Activated naive CD8-positive, alpha-beta T cell treated with anti-CD3 and anti-CD28 coated beads, Interleukin-2, amount 50 U/mL, for 16 hours (primary cell): ENCODE measurements at places on chromosomes 4 and X.

DNA sequence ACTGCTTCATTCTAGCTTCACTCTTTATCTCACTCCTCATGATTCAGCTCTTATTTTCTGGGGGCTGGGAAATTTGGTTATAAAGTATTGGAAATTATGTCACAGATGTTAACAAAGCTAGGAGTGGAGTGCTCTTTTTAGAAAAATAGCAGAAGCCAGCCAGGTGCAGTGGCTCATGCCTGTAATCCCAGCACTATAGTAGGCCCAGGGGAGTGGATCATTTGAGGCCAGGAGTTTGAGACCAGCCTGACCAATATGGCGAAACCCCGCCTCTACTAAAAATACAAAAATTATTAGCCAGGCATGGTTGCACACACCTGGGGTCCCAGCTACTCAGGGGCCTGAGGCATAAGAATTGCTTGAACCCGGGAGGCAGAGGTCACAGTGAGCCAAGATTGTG is 97.2 kb upstream of the GUCY1A1 start:
- no peak for DNase-seq

GRCh38 chrX:5632061-5632614 is 596.5 kb downstream of the NLGN4X start:
- DNase-seq: no peak

DNA sequence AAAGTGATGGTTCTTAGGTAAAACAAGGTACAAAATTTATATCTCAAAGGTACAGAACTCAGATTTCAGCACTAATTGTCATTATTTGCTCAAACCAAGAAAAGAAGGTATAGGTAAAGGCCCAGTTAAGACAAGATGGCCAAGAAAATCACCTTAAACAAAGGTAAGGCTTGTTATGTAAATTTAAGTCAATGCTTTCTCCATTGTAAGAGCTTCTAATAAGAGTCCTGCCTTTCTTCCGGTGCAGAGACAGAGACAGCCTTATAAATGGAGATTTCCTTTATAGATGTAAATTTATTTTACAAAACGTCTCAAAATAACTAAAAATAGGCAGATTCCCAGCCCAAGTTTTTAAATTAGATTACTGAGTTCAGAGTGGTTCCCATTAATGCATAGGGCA is 89.9 kb downstream of the EDA start:
- DNase-seq: no peak

DNA sequence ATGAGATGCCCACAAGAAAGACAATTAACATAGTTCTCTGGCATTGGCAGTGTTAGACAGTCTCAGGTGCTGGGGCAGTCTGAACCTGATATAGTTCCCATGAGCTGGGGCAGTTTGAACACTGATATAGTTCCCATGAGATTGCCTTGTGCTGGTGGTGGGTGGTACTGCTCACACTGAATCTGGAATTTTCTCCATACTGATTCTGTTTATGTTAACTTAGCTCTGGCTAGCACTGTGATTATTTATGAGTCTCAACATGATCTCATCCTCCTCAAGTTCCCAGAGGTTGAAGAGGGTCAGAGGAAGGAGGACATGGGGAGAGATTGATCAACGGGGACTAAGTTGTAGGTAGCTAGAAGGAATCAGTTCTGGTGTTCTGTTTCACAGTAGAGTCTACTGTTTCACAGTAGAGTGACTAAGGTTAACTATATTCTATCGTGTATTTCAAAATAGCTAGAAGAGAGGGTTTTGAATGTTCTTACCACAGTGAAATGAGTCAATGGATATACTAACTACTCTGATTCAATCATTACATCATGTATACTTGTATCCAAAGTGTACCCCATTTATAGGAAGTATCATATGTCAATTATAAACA is 379.9 kb downstream of the ADAM29 start:
- DNase-seq: no peak

GRCh38 chr4:78691971-78692821 is 84.0 kb upstream of the BMP2K start:
- DNase-seq: no peak

DNA sequence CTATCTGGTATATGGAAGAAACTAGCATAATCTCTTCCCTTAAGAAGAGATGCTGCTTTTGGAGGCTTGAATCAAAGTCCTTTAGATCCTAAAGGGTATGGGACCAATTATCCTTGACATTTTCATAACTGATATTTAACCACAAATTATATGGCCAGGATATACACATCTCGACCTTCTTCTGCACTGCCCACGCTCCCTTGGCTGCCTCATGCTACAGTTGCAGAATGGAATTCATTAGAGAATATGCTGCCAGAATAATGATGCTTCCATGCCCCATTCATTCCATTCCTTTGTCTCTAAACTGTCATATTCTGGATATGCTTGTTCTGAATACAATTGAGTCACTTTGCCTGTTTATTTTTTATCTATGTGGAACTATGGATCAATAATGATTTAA is 157.1 kb upstream of the PACRGL start:
- DNase-seq: no peak

- no peak for DNase-seq
Measured at GRCh38 chr4:7365462-7366179, 69.1 kb downstream of the PSAPL1 start.
